ENCODE measurements at places on chromosomes 4 and X. TPM values are rescaled to one million over a fixed set of nuclear protein-coding genes. Genes with fewer than 3 reads are reported as not detected.

GRCh38 chrX:44747317-44747716 is 96.5 kb upstream of the DUSP21 start:
- DNase-seq = no peak

Gene PRRG3
- not detected for total RNA-seq

GRCh38 chrX:77447653-77448569 is 722 bp downstream of the FGF16 start:
- peak; percentile 6 for DNase-seq

DNA sequence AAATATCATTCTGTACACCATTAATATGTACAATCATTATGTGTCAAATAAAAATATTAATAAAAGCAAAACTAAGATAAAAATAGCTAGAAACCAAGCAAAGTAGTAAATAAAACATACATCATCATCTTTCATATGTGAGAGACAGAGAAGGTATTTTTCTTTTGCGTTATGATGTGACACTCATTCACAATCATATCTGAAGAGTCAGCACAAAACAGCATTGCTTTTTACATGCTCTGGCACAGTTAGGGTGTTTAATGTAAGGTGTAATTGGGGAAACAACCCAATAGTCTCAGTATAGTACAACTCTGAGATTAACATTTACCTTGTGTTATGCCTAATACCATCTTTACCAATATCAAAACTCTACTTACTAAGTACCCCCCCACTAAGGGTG is 376.6 kb downstream of the TMA16 start:
- DNase-seq = no peak

Gene NAP1L3
- total RNA-seq = 0.12 TPM

Gene SPATA18
- total RNA-seq = 2.0 TPM

GRCh38 chr4:24910499-24910898 is 2.3 kb downstream of the CCDC149 start:
- no peak for DNase-seq

Gene SLC7A11
- total RNA-seq = 0.22 TPM

Data from B cell (primary cell).